ENCODE measurements at places on chromosomes 16 and 17.

DNA sequence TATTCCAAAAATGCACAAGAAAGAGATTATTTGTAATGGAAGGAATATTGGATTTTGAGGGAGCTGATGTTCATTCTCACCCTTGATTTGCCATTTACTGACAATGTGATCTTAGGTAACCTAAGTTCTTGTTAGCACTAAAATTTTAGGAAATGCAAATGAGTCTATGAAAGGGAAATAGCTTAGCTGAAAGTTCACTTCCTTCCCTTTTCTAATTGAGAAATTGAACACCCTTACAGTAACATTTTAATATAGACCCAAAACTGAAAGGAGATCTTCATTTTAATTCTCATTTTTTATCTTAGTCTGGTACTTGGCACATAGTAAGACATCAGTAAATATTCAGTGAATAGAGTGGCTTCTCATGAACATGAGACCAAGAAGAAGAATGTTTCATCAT lies 10.9 kb upstream of the WSB1 start:
- DNase-seq: no peak

- DNase-seq: no peak
Observed at GRCh38 chr16:86614699-86615098, 36.4 kb downstream of the FOXL1 start.

- DNase-seq: no peak
Observed at GRCh38 chr17:27199948-27200347, 94.0 kb upstream of the WSB1 start.

DNA sequence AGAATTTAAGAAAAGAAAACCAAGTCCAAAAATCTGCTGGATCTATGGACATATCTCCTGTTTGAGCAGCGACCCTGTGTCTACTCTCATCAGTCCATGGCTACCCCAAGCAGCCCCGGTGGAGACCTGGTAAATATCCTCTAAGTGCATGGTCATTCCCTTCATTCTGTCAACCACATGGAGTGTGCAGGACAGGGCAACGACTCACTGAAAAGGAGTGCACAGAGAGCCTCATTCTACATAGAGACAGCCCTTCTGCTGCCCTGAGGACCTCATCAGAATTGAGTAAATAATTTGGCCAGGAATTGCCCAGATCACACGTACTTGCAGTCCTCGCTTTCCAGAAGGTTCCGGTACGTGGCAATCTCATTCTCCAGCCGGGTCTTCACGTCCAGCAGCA lies 3.0 kb downstream of the KRT38 start:
- DNase-seq: no peak

- peak; percentile 47 for DNase-seq
Observed at GRCh38 chr16:2692948-2693651, 10.8 kb downstream of the KCTD5 start.

- DNase-seq: no peak
Observed at GRCh38 chr17:2017274-2017941, 7.7 kb downstream of the RTN4RL1 start.
